IPS-NIHi11 (cell line): ENCODE measurements at places on chromosomes 7 and 10.

- no peak for DNase-seq
Measured at GRCh38 chr10:7046615-7047014, 364.2 kb downstream of the SFMBT2 start.

- DNase-seq = no peak
Measured at GRCh38 chr7:21013765-21014539, 227.3 kb upstream of the SP8 start.

DNA sequence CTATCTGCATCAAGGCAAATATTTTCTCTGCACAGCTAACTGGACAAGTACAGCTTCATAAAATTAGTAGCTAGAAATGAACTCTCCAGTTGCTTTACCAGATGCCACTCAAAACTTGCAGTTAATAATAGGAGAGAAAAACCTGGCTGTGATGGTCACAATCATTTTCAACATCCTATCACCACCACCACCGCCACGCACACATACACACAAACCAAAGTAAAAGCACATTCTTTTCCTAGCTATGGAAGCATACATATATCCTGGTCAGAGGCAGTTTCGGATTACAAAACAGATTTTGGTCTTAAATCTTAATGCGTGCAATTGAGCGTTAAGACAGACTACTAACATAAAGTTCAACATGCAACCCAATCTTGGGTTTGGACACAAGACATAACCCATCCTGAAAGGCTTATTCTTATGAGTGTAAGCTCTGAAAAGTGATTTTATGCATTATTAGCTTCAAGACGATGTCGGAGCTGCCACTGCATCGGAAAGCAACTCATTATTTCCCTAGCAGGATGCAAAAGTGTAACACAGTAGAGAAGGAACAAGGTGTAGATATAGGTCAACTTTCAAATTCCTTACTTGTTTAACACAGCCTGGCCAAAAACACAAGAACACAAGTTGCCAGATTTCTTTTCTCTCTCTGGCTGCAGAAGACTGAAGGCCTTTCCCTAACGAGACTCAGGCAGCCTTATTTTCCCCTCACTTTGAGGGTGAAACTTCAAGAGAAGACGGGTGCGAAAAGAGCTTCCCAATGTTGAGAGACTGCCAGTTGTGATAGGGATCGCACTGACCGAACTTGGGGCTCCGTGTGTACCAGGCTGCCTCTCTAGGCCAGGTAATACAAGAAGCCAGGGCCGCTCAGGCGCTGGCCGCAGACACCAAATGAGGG, 1.2 kb downstream of the CACUL1 start:
- DNase-seq = no peak

DNA sequence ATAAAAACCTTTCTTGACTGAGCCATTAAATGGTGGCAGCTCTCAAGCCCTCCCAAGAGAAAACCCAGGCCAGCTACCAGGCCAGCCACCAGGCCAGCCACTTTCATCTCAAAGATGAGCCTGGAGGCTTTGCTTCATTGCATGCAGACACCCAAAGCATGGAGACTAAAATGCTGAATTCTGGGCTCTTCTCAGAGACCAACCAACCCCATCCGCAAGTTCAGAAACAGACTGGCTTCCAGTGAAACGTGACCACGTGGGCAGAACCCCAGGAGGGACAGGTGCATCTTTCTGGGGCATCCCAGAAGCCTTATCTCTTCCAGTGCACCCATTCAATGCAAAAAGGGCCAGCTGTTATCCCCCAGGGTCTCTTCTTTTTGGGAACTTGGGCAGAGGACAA, 20.9 kb downstream of the CHST15 start:
- no peak for DNase-seq

- peak; percentile 31 for DNase-seq
Measured at GRCh38 chr7:105210721-105211205, 178.0 kb downstream of the SRPK2 start.

- no peak for DNase-seq
Measured at GRCh38 chr7:151045262-151045661, 3.1 kb upstream of the ASIC3 start.

DNA sequence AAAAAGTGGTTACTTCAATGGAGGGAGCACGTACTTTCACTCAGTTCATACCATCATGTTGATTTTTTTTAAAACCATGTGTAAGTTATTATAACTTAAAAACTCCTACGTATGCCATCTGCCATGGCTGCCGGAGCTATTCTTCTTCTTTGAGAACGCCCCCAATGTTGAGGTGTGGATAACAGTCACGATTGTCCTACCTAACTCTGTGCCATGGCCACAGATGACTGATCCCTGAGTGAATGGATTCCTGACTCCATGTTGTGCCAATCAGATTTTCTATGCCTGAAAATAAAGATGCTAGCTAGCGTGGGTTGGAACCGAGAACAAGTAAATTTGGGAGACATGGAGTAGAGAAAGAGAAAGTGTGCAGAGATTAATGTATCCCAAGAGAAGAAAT, 5.3 kb downstream of the MCMBP start:
- no peak for DNase-seq

DNA sequence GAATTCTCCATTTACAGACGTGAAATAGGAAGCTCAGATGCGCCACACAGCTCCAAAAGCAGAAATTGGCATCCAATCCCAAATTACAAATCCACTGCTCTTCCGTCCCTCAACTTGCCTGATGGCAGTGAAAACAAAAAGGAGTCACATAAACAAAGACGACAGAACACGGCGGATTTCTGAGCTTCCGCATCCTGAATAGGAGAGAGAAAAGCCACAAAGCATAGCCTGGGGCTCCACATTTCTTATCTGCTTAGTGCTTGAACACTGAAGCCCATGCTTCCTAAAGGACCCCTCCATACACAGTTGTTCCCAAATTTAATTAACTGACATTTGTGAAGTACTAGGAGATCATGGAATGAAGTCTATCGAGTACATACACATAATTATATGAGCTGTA, 32.6 kb downstream of the BEND7 start:
- no peak for DNase-seq

GRCh38 chr7:18276380-18276779, 219.2 kb upstream of the HDAC9 start:
- no peak for DNase-seq

DNA sequence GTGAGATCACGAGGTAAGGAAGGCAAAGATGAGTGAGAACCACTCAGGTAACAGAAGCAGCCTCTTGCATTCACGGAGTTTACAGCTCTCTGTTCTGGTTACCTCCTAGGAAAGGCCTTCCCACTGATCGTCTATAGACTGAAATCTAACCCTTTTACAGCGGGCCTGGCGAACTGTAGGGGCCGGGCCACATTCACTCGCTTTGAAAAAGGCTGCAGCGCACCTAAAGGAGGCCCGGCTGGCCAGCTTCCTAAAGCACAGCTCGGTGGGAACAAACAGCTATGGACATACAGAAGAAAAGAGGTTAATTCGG, 565 bp downstream of the ATP5MK start:
- DNase-seq = peak; percentile 22

DNA sequence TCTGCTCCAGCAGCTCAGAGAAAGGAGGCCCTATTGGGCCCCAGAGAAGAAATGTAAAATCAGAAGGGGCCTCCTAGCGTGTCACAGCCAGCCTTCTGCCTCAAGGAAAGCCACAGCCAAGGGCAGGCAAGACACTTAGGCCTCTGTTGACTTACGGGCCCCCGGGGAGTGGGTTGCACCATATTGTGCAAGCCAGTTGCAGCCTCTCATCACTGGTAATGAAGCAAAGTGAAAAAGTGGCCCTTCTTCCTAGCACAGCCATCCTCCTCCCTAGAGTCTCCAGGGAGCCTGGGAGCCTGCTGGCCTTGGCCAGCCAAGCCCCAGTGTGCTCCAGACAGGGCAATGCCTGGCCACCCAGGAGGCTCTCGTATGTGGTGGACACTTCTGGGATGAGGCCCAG, 56.2 kb upstream of the GDF10 start:
- no peak for DNase-seq

DNA sequence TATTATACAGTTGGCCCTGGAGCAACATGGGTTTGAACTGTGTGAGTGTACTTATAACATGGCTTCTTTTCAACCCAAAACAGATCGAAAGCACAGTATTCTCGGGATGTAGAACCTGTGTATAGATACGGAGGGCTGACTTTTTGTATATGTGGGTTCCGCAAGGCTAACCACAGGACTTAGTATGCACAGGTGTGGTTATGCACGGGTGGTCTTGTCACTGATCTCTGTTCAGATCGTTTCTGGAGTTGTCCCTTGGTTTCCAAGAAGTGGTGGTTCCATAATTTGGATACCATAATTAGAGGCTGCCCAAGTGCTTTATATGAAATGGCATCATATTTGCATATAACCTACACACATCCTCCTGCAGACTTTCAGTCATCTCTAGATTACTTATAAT, 10.9 kb upstream of the BHLHA15 start:
- no peak for DNase-seq
